Activated CD4-positive, alpha-beta T cell treated with anti-CD3 and anti-CD28 coated beads, Interleukin-2, amount 50 U/mL, for 1 hour (primary cell): ENCODE measurements at places on chromosomes 2 and 18.

DNA sequence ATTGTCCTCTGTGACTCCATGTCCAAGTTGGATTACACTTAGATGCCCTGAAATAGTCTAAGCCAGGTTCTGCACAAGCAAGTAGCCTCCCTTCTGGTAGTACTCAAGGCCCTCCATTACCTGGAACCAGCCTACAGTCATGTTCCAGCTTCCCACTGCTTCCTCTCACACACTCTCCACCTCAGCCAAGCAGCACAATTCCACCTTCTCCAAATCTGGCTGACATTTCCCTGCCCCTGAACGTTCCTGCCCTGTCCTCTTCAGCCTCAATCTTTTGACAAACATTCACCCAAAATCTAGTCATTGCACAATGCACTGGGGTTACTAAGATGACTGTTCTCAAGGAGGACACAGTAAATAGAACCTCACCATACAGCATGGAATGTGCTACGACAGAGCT is 95.3 kb upstream of the KLHL29 start:
- DNase-seq: no peak

DNA sequence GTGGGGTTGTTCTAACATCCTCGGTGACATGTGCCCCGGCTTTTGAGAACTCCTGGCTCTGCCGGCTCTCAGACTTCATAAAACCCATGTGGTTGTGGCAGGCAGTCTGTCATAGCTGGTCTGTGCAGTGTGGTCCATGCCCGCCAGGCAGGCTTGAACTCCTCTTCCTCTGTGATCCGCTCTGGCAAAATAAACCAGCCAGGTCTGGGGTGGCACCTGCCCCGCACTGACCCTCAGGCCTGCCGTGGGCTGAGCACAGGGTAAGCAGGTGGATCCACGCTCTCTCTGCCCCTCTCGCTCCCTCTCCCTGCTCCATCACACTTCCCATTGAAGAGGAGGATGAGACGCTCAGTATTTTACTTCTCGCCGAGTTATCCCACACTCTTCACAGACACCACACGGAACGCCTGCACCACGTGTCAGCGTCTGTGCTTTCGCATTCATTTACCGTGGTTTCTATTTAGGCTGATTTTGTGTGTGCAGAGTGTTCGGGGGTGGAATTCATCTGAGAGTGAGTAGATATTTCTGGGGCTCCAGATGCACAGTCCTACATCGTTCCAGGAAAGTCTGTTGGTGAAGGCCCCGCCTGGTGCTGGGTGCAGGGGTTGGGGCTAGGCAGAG is 56.4 kb downstream of the RTP5 start:
- DNase-seq: no peak

DNA sequence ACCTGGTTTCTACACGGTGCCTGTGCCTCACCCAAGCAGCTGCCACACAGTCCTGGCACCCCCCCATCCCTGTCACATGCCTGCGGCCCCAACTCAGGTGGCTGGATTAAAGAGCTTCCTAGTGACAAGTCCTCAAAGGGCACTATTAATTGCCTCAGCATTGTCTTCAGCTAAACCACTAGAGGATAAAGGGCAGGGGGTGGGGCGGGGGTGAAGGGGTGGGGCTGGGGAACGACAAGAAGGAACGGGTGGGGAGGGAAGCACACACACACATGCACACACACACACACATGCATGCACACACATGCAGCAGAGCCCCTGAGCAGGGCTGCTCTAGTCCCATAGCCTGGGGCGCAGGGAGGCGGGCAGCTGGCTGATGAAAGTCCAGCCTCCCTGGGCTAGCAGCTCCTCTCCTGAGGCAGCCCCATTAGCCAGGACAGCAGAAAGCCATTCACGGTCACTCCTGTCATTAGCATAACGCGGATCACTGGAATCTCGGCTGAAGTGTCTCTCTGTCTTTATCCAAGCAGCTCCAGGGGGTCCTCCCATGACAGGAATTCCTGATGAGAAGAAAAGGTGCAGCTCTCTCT is 7.4 kb upstream of the TEX261 start:
- no peak for DNase-seq

GRCh38 chr2:27362678-27363420 is 6.3 kb upstream of the GTF3C2 start:
- DNase-seq: no peak

DNA sequence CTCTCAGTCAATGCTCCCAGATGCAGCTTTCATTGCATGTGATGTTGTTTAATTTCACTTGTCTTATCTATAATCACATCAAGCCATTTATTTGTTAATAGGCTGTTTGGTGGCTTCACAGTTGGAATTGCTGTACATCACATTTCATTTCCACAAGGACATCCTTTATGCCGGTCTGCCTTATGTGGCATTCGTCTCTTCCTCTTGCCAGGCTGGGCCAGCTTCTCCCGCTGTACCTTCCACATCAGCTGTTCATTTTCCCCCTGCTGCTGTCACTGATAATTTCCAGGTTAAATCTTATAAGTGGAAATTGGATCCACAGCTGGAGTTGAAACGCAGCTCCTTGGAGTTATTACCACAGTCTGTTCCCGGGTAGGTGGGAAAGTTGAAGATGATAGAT is 110.6 kb downstream of the DPP10 start:
- DNase-seq: no peak

GRCh38 chr2:120771781-120772208 is 36.1 kb downstream of the GLI2 start:
- no peak for DNase-seq

DNA sequence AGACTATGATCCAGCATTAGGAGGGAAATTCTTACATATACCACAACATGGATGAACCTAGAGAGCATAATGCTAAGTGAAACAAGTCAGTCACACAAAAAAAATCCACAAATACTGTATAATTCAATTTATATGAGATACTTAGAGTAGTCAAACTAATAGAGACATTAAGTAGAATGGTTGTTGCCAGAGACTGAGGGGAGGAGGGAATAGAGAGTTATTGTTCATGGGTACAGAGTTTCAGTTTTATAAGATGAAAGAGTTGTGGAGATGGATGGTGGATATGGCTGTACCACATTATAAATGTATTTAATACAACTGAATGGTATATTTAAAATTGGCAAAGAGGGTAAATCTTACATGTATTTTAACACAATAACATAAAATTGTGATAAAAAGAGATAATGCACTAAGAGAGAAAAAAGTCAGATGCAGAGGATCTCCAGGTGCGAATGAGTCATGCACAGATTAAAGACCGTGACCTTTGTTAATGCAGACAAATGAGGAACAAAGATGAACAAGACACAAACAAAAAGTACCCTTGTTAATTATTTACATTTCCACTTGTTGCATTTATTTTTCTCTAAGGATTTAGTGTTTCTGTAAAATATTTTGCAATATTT is 541.7 kb upstream of the MEX3C start:
- no peak for DNase-seq

- no peak for DNase-seq
These were observed 253.2 kb upstream of the COL3A1 start for GRCh38 chr2:188720811-188721605.

- DNase-seq: no peak
These were observed 98.8 kb upstream of the EML6 start for GRCh38 chr2:54624591-54625071.

GRCh38 chr2:216274194-216274840 is 98.0 kb downstream of the MARCHF4 start:
- no peak for DNase-seq

- DNase-seq: no peak
These were observed 497.8 kb upstream of the MYT1L start for GRCh38 chr2:2828774-2829368.

GRCh38 chr2:132884705-132885104 is 214.7 kb upstream of the LYPD1 start:
- DNase-seq: no peak

- DNase-seq: no peak
These were observed 2.1 kb downstream of the GCG start for GRCh38 chr2:162149940-162150339.

DNA sequence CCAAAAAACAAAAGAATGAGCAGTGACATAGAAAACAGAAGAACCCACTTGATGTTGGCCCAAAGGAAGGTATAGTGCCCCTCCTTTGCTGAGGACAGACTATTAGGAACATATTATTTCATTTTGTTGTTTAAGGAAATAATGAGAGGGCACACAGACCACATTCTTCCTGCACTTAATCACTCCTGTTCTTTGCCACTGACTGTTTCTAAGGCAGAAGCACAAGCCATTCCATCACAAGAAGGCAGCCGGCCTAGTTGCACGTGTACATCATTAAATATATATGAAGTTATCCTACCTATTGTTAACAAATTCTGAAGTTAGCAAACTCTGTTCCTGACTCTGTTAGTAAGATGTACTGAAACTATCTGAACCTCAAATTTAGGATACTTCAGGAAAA is 110.0 kb downstream of the LNPK start:
- no peak for DNase-seq

GRCh38 chr2:134262684-134263083 is 8.8 kb downstream of the MGAT5 start:
- DNase-seq: no peak

DNA sequence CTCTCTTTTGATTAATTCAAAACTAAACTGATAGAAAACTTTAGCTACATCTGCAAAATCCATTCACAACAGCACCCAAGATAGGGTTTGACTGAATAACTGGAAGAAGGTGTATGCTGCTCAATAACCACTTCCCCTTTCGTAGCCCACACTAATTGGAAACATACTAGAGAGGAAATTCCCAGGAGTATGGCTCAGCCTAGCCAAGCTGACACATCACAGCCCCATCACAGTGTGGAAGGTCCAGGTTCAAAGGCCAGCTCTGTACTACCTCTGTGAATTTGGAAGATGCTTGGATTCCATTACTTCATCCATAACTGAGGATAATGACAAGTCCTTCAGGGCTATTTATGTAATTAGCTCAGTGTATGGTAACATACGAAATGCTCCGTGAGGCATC is 185.4 kb downstream of the FBXO15 start:
- DNase-seq: no peak

GRCh38 chr2:69188182-69188900 is 175.4 kb downstream of the ANTXR1 start:
- DNase-seq: no peak

GRCh38 chr2:216549926-216550690 is 51.5 kb downstream of the RPL37A start:
- no peak for DNase-seq

GRCh38 chr2:141440072-141440635 is 690.7 kb downstream of the LRP1B start:
- DNase-seq: no peak

- DNase-seq: no peak
These were observed 265.6 kb downstream of the ANAPC1 start for GRCh38 chr2:111618226-111618977.

GRCh38 chr2:226429476-226429875 is 370.1 kb downstream of the IRS1 start:
- no peak for DNase-seq

DNA sequence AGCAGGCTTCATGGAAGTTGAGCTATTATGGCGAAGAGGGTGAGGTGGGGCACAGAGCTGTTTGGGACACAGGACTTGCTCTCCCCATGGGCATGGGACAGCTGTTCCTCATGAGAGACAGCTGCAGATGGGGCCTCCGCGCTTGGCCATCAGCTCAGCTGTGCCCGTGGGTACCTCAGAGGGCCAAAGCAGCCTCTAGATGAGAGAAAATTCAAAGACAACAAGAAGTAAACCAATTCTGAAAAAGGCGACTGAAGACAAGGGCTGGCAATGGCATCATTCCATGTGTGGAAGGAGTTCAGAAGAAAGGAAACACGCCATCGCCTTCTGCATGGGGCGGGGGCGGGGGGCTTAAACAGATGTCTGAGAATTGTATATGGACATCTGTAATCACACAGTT is 136.2 kb downstream of the BCL2 start:
- no peak for DNase-seq

GRCh38 chr18:56248610-56249235 is 389.7 kb downstream of the TXNL1 start:
- DNase-seq: no peak

- DNase-seq: no peak
These were observed 18.1 kb downstream of the TPRKB start for GRCh38 chr2:73718851-73719621.

DNA sequence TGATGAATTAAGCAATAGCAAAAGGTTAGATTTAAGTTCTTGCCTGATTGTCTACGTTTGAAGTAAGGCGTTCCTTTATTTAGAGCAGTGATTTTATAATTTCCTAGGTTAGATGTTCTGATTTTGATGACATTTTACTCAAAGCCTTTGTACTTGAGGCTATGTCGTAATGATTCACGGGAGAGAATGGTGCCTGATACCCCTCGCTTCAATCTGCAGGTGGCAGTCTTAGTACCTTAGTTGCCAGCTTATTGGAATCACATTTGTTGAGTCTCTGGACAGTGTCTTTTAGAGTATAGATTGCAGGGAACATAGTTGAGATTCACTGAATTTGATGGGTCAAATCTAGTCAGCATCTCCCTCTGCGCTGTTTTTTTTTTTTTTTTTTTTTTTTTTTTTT is 89.5 kb downstream of the BIRC6 start:
- no peak for DNase-seq

GRCh38 chr2:207458582-207458981 is 71.2 kb upstream of the CREB1 start:
- no peak for DNase-seq

- no peak for DNase-seq
These were observed 7.7 kb upstream of the MXD1 start for GRCh38 chr2:69907216-69907615.

- DNase-seq: no peak
These were observed 139.8 kb downstream of the PIK3C3 start for GRCh38 chr18:42094875-42095274.

- no peak for DNase-seq
These were observed 127.2 kb upstream of the PPP1CB start for GRCh38 chr2:28624436-28624792.
